ENCODE measurements at places on chromosomes 5 and 9.

- peak; percentile 94 for DNase-seq
These were observed 53.0 kb upstream of the NXNL2 start for GRCh38 chr9:88481933-88482332.

GRCh38 chr9:9133526-9133925 lies 1333.9 kb upstream of the DMAC1 start:
- DNase-seq, result peak; percentile 94

DNA sequence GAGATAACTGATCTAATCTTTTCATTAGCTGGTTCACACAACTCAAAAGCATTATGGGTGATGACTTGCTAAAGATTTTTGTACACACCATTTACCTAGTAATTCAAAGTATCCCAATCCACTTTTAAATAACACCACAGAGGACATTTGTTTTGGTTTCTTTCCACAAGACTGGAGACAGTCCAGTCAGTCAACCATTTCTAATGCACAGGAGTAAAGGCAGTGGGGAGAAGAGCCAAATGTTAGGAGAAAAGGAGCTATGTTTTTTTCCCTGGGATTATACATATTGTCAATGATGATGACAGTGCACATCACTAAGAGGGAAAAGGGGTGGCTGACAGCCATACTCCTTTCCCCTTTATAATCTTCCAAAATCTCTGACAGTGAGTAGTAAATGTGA lies 240.9 kb downstream of the GABRB2 start:
- DNase-seq, result no peak

- no peak for DNase-seq
These were observed at the start of gene CERCAM for GRCh38 chr9:128420651-128421481. TSS of gene CERCAM (plus strand) at chr9:128420857. CDS start at chr9:128420878, 21 bp downstream.

DNA sequence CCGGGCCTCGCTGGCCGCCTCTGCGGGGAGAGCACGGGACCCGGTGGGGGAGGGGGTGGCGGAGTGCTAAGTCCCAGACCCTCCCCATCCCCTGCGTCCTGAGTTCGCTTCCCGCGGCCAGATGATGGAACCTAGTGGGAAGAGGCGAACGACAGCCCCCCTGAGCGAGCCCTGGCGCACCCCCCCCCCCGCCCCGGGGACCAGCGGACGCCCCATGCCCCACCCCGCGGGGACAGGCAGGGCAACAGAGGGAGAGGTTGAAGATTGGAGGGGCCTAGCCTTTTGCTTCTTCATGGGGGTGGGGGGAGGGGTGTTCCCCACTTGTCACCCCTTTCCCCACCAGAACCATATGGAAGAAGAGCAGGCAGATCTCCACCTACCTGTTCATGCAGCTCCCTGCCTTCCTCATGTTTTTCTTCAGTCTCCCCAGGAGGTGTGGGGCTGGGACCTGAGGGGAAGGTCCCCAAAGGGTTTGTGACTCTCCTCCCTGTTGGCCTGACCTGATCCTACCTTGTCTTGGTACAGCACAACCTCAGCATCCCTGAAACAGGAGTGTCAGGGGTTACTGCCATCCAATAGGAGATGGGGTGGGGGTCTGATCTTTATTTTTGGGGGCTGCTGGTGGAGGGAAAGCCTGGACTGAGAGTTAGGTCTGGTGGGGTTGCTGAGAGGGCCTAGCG lies 485 bp downstream of the FAM53C start:
- no peak for DNase-seq

DNA sequence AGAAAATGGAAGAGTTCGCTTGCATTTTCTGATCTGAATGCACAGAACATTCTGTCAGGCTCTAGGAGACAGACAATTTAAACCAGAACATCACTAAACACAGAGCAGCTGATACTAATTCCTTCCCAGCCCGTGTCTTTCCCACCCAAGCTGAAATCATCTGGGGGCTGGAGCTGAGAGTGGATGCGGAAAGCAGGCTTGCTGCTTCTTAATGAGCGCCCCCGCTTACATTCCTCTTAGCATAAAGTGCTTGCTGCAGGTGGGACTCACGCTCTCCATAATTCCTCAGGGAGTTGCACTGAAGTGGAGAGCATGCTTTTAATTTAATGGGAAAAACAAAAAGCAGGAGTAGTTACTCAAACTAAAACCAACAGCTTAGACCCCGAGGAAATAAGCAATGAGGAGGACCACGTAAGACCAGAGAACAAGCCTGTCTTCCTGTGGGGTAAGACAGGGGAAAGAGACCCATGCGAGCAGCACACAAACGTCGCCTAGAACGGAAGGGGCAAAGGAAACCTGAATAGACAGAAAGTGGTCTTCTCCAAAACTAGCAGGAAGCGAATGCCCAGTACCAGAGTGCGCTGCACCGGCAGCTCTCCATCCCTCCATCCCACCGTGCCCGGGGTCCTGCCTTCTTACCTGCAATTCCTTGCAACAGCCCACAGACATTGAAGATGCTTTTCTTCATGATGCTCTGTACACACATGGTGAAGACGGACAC lies 139.3 kb downstream of the LHFPL2 start:
- DNase-seq, result no peak

GRCh38 chr5:60668686-60669304 lies 31.2 kb downstream of the DEPDC1B start:
- peak; percentile 43 for DNase-seq

GRCh38 chr5:68176802-68177479 lies 38.6 kb upstream of the PIK3R1 start:
- DNase-seq, result no peak

DNA sequence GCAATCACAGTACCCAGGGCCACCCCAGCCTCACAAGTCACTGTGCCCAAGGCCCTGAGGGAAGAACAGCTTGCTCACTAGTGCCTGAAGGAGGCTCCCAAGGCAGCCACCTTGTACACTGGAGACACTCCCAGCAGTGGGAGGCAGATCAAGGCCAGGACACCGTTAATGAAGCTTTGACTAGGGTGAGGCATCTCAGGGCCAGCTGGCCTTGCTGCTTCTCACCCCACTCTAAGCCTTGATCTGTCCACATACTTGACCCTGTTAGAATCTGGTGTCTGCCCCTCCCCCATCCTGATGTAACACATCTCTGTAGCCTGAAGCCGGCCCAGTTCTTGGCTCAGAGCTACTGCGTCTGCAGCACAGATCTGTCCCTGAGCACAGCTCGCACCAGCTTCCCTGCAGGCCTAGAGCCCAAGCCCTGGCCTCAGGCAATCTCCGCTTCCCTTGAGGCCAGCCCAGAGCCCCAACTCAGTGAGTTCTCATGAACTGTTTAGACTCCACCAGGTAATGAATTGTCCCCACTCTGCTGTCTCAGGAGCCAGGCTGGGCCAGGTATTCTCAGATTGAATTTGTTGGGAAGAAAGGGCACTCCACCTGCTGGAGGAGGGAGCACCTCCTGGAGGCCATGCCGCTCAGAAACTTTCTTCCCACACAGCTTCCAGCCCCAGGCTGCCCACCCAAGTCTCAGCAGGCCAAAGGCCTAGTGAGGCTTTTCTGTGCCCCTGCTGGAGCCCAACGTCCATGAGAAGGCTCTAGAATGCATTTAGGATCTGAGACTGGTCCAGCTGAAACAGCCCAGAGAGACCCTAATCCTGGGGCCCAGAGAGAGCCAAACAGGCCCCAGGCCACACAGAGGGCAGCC lies 13.4 kb upstream of the JADE2 start:
- DNase-seq, result no peak

- no peak for DNase-seq
These were observed 113.8 kb downstream of the RPS23 start for GRCh38 chr5:82164176-82164976.

DNA sequence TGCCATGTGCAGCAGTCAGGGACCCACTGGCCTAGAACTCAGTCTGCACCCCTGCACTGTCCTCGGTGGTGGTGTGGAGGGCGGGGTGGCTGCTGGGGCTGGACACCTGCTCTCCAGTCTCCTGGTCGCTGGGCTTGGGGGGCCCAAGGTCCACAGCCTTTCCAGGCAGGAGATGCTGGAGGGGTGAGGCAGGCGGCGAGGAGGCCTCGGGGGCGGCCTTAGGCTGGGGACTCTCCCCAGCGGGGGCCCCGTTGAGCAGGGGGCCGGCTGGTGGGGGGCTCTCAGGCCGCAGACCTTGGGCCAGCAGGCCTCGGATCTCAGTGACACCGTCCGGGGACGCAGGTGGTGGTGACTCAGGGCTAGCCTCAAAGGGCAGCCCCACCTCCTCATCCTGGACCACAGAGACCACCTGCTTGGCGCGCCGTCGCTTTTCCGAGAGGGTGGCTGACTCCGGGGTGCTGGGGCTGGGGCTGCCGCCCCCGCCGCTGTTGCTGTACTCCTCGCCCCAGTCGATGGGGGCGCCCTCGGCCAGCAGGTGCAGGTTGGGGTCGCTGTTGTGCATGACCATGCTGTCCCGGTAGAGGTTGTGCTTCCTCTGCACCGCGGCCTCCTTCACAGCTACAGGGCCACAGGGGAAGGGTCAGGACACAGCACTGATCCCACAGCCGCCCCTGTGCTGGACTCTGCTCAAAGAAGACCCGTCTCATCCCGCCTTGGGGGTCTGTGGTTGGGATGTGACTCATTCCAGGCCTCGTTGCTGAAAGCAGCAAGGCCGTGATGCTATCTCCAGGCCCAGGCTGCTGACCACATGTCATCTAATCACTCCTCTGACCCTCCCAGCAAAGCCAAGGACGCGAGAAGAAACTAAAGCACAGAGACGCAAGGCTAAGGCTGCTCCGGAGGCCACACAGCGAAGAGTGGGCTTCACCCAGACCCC lies 55.8 kb downstream of the LRSAM1 start:
- DNase-seq, result no peak

DNA sequence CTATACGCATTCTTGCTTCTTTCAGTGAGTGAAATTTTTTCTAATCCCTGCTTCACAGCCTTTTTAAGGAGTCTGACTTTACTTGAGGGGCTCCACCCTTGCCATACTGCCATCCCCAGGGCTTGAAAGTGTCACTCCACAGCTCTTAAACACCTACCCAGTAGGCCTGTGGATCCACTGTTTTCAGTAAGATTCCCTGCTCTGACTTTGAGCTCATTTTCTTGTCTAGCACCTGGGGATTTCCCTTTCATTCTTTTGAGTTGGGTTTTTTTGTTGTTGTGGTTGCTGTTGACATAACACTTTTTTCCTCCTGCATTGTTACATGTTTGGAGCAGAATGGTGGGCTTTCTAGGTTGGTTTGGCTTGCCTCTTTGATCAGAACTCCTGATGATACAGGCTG lies 23.6 kb downstream of the SREK1IP1 start:
- DNase-seq, result no peak

GRCh38 chr5:130520211-130520610 lies 615.9 kb downstream of the CHSY3 start:
- no peak for DNase-seq

GRCh38 chr9:34964458-34964857 lies 6.4 kb downstream of the PHF24 start:
- DNase-seq, result no peak

GRCh38 chr9:137428841-137429545 lies 5.8 kb downstream of the NOXA1 start:
- no peak for DNase-seq

DNA sequence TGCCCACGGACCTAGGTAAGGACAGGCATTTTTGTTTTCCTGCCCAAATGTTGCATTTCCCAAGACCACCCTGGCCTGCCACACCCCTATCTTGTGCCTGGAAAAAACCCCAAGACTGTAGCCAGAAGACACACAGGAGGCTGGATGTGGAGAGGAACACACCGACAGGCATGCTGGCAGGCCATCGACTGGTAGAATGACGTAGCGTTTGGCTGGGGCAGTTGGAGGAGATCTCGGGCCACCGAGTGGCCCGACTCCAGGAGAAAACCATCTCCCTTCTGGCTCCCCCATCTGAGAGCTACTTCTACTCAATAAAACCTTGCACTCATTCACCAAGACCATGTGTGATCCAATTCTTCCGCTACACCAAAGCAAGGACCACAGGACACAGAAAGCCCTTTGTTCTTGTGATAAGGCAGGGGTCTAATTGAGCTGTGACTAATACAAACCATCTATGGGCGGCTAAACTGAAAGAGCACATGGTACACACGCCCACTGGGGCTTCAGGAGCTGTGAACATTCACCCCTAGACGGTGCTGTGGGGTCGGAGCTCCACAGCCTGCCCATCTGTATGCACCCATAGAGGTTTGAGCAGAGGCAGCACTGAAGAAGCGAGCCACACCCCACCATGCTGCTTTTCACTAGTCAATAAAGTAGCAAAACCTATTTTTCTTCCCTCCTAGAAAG lies 38.9 kb upstream of the N4BP3 start:
- no peak for DNase-seq

DNA sequence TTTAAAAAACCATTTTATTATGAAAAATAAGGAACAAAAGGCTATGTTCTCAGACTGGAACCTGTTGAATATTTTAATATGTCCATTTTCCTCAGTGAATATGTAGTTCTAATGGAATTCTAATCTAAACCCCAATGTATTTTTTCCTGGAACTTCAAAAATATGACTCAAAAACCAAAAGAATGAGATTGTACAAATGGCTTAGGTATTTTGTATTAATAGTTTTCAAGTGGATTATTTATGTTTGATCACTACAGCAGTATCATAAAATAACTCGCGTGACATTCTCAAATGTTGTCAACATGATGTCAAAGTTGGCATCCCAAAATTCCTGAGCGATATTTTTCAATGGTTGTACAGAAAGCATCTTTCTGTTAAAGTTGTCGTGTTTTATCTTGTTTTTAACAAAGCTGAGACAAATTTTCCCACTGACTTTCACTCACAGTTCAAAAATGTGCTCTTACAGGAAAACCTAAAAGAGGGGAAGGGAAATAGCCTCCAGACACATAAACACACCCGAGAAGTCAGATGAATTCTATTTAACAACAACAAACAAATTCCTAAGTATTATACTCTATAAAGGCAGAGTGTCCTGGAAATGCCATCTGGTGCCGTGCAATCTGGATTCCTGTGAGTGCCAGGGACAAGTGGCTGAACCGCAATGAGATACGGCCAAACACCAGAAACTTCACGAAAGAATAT lies 68.1 kb upstream of the TAS2R1 start:
- DNase-seq, result no peak

DNA sequence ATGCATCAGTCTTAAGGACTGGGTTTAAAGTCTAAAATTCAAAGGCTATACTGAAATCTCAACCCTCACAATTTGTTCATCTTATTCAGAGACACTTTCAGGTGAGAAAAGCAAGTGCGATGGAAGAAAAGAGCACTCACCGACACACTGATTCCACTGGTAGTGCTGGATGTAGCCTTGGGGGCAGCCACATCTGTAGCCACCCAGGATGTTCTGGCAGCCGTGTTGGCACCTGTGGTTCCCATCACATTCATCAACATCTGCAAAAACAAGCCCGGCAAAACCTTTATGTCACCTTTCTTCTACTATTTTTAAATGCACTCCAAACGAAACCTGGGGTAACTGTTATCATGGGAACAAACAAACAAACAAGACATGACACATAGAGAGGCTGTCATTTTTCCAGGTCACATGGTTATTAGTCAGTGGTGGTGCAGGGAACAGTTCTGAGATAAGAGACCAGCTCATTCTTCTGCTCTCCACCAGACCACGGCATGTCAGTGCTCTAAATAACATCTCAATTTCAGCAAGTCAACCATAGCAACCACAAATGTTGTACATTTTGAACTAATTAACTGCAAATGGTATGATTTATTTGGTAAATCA lies 188.4 kb downstream of the SLC12A2 start:
- no peak for DNase-seq

GRCh38 chr5:151953833-151954232 lies 29.2 kb upstream of the GLRA1 start:
- no peak for DNase-seq

GRCh38 chr9:99351647-99352046 lies 129.6 kb downstream of the SEC61B start:
- no peak for DNase-seq
